RKO (cell line): ENCODE measurements at places on chromosomes 6 and 20.

DNA sequence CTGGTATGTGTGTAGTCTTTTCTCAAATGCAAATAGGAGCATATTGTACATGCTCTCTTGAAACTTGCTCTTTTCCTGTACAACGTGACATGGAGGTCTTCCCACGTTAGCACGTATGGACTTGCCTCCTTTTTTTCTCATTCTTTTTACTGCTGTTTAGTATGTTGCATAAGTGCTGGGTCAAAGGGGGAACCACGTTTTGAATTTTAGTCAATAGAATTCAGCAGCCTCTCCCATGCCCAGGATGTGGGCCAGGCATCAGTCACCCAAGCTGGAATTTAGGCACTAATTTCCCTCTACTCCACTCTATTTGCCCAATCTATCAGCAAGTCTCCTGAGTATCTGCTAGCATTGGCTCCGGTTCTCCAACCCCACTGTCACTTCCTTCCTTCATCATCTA, 41.5 kb upstream of the RNF24 start:
- DNase-seq, result no peak

- no peak for DNase-seq
Measured at GRCh38 chr6:89840538-89840937, 10.9 kb downstream of the CASP8AP2 start.

GRCh38 chr20:37376791-37377190, 30.9 kb downstream of the SRC start:
- no peak for DNase-seq

GRCh38 chr6:157240960-157241311, 82.4 kb downstream of the TMEM242 start:
- DNase-seq, result no peak

DNA sequence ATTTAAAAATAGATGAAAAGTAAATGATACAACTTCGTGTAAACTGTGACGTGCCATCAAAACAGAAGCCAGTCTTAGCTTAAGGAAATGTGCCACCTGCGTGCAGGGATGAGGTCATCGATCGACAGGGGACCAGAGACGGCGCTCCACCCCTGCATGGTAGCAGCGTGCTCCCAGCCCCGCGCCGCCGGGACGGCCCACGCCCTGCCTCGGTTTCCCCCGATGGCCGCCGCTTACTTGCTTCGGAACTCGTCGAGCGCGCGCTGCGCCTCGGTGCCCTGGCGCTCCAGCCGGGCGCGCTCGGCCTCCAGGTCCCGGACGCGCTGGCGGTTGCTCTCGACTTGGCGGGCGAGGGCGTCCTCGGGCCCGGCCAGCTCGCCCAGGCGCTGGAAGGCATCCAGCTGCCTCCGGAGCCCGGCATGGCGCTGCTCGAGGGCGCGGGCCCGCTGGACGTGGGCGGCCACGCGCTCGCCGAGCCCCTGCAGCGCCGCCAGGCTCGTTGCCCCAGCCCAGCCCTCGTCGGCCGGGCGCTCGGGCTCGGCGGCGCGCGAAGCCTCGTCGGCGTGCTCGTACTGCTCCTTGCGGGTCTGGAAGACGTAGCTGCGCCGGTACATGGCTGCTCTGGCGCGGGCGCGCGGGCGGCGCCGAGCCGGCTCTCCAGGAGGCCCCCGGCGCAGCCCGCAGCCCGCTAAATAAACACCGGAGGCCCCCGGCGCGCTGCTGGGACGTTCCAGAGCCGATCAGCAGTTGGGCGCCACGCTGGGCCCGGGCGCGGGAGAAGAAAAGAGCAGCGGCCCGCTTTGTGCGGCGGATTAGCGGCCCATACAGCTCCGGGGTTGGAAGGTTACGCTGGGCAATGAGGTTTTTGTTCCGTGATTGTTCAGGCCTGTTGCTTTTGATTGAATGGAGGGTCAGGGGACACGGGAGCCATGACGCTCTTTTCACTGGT, at the start of gene BFSP1:
TSS of gene BFSP1 (minus strand) at position 664 of the 949 bp plus-strand sequence. CDS start at position 614, 50 bp downstream.
- peak; percentile 84 for DNase-seq

DNA sequence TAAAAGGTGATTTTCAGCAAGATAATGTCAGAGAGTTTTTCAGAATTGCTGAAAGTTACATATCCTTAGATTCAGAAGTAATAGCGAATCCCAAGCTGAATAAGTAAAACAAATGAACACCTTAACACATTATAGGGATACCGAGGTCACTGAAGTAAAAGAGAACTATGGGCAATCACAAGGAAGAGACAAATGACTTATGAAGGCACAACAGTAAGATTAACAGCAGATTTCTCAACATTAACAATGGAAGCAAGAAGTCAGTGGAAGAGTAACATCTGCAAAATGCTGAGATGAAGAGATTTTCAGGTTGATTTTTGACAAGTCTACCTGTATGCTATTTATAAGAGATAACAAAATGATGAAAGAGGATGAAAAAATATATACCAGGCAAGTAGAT, 86.1 kb upstream of the EZR start:
- peak; percentile 26 for DNase-seq

DNA sequence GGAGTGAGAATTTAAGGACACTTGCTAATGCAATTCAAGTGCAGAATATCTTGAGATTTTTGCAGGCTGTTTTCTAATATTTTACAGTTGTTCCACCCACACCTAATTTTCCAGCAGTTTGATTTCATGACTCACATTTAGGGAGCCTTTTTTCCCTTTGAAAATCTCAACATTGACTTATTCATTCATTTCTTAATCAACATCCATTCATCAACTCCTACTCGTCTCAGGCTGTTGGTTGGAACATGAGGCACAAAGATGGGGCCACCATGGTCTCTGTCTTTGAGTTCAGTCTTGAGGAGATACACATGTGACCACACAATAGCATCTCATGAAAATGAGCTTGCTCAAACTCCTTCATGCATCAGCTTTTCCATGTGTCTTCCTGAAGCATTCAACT, 135.6 kb downstream of the UNC5CL start:
- no peak for DNase-seq

- DNase-seq, result no peak
Measured at GRCh38 chr6:90495216-90495817, 91.6 kb downstream of the MAP3K7 start.

GRCh38 chr6:89616531-89616930, 22.0 kb downstream of the LYRM2 start:
- DNase-seq, result no peak

- DNase-seq, result peak; percentile 35
Measured at GRCh38 chr6:157325069-157325805, 1.9 kb upstream of the TMEM242 start.

DNA sequence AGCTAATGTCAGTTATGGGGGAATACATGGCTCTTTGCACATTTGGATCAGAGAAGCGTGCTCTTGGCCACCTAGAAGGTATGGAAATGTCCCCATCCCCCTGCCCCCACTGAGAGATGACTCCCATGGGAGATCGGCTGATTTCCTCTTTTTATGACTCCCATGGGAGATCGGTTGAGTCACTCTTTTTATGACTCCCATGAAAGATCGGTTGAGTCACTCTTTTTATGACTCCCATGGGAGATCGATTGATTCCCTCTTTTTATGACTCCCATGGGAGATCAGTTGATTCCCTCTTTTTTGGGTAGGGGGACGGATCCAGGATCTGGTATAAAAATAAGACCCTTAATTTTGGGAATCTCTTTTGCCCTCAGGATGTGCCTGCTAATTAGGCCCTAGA, 10.3 kb upstream of the TAAR9 start:
- peak; percentile 48 for DNase-seq

DNA sequence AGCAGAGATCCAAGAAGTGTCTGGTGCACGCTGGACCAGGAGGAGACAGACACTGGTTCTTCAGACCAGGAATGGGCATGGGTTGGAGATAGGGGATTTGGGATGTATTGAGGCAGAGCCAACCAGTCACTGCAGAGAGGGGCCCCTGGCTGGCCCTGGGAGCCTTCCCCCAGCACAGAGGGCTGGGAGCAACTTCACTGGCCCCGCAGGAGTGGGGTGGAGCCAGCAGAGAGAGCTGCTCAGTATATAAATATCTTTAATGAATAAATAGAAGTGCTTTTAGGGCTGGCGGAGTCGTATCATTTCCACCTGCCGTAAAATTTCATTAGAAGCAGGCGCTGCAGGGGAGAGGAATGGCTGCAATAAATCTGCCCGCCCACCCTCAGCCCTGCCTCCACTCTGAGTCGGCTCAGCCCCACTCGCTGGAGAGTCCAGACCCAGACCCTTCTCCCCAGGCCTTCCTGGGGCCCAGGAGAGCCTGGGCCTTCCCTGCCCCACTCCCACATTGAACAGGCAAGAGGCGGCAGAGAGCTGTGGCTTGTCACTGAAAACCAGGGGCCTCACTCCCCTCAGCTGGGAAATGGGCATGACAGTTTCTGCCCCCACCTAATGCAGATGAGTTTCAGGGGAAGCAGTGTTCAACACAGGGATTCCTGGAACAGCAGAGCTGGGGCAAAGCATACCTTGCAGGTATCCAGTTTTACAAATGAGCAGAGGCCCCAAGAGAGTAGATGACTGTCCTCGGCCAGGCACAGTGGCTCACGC, 23.9 kb upstream of the VSTM2L start:
- no peak for DNase-seq

- DNase-seq, result no peak
Measured at GRCh38 chr6:5506597-5506996, 245.3 kb downstream of the FARS2 start.

- DNase-seq, result peak; percentile 89
Measured at GRCh38 chr6:31822036-31822821, 5.3 kb upstream of the HSPA1B start.

DNA sequence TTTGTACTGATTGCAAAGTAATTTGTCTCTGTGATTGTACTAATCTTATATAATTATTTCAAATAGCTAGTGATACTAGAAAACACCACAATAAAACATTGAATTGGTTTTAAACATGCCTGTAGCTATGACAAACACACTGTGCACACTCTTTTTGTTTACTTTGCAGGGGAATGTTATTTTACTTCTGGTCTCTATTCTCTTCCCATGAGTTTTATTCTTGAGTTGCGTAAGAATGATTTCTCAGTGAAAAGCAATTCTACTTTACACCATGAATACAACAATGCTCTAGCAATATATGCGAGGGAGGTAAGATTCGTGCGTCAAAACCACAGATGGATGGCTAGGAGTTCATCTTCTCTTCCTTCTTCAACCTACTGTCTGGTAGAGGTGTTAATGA, 68.4 kb upstream of the PHACTR1 start:
- DNase-seq, result no peak

DNA sequence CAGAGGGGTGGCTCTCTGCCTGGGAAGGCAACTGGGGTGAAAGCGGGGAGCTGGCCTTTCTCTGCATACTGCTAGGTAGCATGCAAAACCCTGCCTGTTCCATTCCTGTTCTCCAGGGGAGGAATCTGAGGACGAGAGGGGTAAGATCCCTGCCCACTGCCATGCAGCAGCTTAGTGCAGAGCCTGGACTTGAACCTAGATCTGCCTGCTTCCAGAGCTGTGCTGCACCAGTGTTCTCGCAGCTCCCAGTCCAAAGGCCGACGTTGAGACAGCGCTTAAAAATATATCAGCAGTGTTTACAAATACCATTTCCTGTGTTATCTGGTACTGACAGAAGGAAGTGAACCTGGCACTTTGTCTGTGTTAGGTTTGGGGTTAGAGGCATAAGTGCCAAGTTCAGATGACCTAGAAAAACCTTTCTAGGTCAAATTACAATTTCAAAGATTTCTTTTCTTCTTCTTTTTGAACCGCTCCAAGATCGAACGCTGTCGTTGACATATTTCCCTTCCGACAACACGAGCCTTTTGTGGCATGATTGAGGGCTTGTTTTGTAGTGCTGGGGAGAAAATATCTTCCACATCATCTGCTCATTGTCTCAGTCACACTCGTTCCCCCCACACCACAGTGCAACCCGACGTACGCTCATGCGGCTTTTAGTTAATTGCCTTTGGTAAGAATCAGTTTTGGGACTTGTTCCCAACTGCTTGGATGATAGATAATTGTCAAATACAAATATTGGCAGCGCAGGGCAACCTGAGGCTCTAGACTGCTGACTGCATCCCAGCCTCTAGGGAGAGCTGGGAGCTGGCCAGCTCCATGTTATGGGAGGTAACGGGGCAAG, 44.6 kb downstream of the TOX2 start:
- DNase-seq, result no peak
